ENCODE measurements at places on chromosomes 2 and 18.

- DNase-seq, result no peak
Observed at GRCh38 chr2:209696836-209697711, 74.6 kb upstream of the UNC80 start.

DNA sequence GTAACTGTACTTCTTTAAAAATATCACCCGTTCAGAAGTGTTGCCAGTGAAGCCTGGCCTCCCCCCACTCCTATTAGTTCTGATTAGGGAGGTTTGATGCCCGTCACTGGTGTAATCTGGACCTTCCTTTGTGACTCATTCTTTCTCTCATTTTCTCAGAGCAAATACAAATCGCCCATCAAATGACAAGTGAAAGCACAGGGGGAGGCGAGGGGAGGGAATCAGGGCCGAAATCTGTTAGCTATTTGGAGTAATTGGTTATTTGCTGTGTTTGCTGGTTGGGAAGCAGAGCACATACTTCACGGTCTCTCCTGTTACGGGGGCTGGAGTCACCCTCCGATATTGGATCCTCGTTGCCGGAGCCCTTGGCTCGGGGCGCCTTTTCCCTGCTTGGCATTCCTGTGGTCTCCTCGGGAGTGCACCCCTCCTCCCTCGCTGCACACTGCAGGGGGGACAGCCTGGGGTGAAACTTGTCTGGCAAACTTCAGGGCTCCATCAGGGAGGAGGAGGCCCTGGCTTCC is 178.1 kb downstream of the DYSF start:
- DNase-seq, result no peak

DNA sequence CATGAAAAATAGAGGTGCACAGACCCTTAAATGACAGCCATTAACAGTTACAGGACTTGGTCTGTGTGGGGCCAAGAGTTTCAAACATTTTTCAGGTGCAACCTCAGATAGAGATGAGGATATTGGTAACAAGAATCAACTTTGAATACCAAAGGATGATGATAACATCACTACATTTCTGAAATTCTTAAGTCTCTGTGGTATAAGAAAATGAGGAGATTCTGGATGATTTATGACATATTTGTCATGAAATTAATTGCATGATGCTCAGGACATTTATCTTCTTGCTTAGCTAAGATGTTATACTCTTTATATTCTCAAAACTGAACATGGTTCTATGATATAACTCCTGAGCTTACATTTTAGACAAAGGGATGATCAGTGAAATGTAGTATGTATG is 471.8 kb upstream of the CWC22 start:
- DNase-seq, result no peak

DNA sequence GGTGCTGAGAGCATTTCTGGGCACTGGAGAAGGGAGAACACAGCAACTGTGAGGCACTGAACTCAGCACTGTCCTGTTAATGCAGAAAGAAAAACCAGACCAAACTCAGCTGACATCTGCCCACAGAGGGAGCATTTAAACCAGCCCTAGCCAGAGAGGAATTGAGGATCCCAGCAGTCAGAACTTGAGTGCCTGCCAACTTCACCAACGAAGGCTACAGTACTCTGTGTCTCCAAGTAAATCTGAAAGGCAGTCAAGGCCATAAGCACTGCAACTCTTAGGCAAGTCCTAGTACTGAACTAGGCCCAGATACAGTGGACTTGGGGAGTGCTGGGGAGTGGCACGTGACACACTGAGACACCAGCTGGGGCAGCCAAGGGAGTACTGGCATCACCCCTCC is 176.2 kb upstream of the ZC3H15 start:
- no peak for DNase-seq

DNA sequence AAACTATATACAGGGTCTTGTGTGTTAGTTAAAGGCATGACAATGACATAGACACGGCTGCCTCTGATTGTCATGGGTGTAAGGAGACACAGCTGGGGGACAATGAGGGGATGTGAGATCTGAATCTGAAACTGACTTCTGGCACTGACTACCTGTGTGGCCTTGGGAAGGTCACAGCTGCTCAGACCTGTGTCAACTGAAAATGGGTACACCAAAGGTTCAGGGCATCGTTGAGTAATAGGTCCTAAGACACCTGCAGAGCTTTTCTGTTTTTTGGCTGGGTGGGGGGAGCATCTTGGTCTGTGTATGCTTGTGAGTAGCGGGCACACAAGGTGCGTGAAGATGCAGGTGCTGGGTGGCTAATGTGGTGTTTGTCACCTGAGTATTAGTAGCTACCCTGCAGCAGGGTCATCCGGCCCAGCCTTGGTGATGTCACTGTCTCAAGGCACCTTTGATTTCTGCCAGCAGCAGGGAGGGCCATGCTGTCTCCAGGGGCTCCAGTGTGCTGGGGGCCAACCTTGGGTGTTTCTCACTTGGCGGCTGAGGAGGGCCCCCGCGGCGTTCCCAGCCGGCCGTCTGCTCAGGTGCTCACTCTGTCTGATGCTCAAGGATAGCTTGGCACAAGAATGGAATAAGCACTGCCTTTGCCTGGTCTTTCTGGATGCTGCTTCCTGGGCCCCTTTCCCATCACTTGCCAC is 53.1 kb upstream of the HS6ST1 start:
- DNase-seq, result no peak

DNA sequence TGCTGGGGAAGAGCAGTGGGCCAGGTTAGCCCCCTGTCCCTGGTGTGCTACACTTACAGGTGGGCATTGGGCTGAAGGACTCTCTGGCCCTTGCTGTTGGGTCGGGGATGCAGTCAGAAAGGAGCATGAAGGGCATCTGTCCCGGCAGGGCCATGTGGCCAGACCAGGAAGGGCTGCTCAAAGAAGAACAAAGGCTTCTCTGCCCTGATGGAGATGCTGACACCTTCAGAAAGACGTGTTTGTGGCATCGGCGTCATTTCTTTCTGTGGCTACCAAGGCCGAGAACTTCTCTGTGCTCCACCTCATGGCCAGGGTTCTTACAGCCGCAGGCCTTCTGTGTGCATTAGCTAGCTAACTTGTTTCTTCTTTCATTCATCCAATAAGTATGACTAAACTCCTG is 239.1 kb downstream of the FAM210A start:
- no peak for DNase-seq

DNA sequence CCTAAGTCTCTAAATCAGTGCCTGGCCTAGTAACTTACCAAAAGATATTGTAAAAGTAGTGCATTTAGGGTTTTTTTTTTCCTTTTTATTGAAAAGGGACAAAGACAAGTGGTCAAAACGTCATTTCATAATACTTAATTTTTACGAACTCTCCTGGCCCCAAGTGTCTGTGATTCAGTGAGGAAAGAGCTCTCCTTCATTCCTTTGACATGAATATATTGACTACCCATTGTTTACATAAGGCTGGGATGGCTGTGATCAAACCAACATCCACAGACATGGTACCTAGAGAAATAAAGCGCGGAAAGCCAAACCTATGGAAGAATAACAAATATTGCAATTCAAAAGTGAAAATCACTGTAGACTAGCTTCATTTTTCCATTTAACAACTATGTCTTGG is 198.4 kb downstream of the BABAM2 start:
- DNase-seq, result no peak

GRCh38 chr2:221283896-221284545 is 288.1 kb downstream of the EPHA4 start:
- DNase-seq, result no peak

- DNase-seq, result no peak
Observed at GRCh38 chr2:55391155-55391554, 28.5 kb downstream of the CCDC88A start.

DNA sequence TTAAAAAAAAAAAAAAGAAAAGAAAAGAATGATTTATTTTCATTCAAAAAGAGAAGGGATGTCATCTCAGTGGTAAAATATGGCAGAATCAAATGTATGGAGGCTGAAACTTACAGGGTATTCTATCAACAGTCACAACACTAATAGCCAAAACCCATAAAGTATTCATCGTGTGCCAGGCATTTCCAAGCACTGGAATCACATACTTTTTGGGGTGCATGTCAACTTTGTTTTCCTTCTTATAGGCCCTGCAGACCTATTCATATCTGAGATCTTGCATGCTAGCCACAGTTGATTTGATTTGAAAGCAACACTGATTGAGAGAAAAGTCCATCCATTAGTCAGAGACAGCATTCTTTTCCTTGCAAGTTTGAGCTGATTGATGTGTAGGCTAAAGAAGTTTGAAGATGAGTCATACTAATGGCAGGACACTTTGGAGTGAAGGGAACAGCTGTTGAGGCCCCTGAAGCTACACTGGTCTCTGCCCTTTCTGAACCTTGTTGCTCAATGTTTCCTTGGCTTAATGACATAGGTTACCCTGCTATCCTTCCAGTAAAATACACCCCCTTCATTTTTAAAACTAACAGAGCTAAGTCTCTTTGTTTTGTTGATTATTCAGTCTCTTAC is 22.0 kb downstream of the KATNAL2 start:
- DNase-seq, result no peak

DNA sequence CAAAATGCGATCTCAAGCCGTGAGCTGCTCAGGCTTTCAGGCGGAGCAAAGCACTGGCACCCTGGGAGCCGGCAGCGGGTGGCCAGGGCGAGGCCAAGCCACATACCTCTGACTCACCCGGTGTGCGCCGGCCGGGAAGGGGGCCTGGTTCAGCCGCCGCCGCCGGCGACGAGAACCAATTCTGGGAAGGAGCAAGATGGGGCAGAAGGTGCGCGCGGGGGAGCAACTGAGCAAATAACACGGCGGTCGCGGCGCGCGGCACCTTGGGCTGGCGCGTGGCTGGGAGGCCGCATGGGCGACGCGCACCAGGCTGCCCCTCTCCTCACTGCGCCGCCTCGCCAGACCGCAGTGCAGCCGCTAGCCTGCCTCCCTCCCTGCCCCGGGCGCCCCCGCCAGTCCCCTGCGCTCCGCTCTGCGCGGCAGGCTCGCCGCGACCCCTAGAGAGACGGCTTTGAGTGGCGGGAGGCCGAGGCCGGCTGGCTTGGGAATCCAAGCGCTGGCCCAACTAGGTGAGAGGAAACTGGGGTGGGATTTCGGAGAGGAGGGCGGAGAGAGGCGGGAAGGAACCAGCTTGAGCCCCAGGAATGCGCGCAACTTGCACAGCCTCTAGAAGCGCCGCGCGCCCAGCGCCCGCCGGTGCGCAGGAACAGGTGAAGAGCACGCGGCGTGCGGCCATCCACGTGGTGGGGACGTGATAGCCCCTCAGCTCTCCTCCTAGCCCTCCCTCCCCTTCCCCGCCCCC is 3.2 kb downstream of the NRP2 start:
- no peak for DNase-seq

GRCh38 chr2:227036527-227036926 is 127.5 kb downstream of the COL4A4 start:
- no peak for DNase-seq

- DNase-seq, result no peak
Observed at GRCh38 chr2:180571559-180571958, 408.8 kb upstream of the UBE2E3 start.

GRCh38 chr2:3170792-3171455 is 206.7 kb downstream of the EIPR1 start:
- DNase-seq, result no peak

- no peak for DNase-seq
Observed at GRCh38 chr2:233023761-233024410, 8.6 kb upstream of the NEU2 start.

DNA sequence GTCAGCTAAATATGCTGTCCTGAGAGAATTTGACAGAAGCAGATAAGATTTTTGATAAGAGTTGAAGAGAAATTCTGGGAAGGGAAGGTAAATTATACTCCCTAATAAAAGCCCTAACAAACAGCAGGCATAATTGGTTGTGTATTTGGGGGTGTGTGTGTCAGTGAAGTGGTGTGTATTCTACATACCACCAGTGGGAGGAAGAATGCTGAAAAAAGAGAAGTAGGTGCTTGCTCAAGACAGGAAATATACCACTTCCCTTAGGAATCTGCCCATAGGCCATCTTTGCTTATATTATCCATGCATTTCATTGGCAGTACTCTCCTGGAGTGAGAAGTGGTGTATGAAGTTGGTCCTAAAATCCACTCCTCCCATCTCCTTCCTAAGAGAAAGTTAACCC is 76.2 kb downstream of the FMNL2 start:
- no peak for DNase-seq

DNA sequence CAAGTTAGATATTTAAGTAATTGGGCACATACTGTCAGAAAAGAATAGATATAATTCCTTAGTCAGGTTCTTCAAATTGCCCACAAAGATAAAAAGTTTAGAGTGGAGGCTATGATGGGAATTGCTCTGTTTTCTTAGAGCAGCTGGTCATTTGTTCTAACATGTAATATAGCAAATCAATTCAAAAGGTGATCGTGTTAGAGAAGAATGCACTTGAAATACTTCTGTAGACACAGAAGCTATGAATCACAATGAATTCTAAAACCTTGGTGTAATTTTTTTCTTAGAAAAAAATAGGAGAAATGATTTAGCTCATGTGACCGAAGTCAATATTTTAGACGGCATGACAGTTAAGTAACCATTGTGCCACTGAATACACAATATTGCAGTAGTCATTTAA is 918.1 kb upstream of the LRATD1 start:
- no peak for DNase-seq

- no peak for DNase-seq
Observed at GRCh38 chr2:43082111-43082894, 144.1 kb downstream of the ZFP36L2 start.

DNA sequence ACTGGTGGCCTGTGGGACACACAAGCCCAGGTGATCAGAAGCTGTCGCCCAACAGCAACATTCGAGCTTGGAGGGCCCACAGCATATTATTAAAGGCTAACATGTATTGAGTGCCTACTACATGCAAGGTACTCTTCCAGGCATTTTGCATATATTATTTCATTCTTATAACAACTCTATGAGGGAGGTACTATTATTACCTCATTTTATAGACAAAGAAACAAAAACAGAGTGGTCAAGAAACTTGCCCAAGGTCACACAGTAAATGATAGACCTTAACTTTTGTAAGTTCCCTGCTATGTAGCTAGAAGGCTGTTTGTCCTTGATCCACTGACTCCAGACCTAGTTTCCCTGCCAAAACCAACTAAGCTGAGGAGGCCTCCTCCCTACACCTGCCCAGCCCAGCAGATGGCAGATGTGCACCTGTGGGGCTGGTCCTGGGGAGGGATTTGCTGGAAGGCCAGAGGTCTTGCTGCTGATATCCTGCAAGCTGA is 35.7 kb downstream of the KANSL3 start:
- no peak for DNase-seq

- no peak for DNase-seq
Observed at GRCh38 chr2:11123001-11123809, 32.1 kb upstream of the SLC66A3 start.

GRCh38 chr2:188297978-188298377 is 6.3 kb downstream of the GULP1 start:
- DNase-seq, result no peak

GRCh38 chr2:191302459-191303139 is 57.4 kb downstream of the MYO1B start:
- DNase-seq, result no peak

GRCh38 chr2:110688594-110689091 is 10.8 kb upstream of the BUB1 start:
- DNase-seq, result no peak
